Fibroblast of pulmonary artery (primary cell): ENCODE measurements at places on chromosomes 7 and 10.

DNA sequence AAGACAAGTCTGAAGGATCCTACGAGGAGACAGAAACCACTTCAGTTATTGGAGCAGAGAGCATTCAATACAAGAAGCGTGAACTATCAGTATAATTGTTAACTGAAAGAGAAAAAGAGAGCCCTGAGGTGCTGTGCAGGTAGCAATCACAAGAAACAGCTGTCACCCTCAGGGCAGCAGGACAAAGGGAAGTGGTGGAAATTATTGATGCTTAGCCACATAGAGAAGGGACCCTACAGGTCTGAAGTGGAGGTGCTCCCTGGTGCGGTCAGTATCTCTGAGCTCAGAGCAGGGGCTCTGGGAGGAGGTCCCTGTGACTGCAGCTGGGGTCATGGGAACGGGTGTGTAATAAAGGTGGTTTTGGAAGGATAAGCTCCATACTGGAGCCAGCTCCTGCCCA lies 97.8 kb upstream of the KLF6 start:
- no peak for DNase-seq

DNA sequence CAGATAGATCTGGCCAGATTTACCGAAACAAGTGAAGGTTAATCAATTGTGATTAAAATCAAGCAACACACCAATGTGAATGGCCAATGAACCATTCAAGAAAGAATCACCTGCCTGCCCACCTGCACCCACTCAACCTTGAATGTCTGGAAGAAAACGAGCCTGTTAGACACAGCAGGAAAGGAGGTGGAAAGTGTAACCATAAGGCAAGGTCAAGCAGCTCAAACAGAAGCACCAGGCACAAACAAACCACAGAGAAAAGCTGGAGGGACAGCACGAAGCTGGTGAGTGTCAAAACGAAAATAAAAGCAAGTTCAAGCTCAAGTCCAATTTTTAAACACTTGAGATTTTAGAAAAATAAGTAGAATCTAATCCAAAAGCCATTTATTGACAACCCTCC lies 64.9 kb downstream of the STEAP1B start:
- no peak for DNase-seq

DNA sequence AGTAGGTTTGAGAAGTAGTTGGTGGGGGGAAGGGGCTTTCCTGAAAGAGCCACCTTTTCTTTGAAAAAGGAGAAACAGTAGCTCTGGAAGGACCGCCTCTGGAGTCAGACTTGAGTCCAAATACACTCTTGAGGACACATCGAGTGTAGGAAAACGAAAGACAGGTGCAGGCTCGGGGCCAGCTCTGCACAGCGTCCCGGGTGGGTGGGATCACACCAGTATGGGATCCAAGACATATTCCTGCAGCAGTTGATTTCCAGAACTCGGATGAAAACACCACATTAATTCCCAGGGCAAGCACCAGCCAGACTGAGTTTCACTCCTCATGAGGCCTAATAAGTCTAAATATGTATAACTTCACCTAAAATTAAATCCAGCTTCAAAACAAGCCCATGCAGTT lies 61.4 kb downstream of the ASB13 start:
- DNase-seq, result no peak

DNA sequence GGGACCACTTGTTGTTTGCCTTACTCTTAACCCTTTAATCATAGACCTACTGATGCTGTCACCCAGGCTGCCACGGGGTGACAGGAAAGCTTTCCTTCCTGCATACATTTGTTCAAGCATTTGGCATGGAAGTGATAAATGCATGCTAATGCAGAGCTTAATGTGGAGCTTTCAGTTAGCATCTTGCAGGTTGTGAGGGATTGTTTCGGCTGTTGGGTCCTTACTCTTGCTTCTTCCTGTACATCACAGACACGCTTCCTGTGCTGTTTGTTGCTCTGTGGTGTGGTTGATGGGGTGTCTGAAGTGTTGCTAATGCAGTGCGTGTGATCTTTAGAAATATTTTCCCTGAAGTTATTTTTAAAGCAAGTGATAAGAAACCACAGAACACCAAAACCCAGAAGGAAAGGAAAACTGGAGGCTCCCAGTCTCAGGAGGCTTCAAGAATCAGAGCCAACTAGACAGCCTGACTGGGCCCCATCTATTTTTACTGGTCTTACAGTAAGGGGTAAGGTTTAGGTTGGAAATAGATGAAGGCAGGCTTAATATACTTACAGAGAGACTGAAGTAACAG lies 143.1 kb downstream of the CHN2 start:
- peak; percentile 51 for DNase-seq

DNA sequence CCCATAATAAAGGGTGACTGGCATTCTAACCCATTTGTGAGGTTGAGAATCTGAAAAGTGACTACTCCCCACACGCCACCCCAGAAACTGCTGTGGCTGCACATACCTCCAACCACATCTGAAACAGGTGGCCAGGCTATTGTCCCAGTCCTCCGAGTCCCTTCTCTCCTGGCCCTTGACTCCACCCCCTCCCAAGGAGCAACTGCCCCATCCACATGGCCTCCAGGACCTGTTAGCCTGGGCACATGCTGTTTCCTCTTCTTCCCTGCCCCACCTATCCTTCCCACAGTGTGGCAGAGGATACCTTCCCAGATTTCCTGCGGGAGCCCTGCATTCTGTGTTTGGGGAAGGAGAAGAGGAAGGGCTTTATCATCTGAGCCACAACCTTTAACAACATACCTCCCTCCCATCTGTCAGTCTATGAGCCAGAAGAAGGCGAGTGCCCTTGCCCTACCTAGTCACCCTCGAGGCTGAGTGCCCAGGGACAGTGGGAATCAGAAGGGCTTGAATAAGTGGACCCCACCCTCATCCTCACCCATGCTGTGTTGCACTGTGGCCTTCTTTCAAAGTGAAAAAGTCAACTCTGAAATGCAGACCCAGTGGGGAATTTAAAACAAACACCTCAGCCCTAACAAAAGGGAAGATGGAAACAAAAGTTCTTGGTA lies 11.9 kb downstream of the STEAP1B start:
- no peak for DNase-seq

DNA sequence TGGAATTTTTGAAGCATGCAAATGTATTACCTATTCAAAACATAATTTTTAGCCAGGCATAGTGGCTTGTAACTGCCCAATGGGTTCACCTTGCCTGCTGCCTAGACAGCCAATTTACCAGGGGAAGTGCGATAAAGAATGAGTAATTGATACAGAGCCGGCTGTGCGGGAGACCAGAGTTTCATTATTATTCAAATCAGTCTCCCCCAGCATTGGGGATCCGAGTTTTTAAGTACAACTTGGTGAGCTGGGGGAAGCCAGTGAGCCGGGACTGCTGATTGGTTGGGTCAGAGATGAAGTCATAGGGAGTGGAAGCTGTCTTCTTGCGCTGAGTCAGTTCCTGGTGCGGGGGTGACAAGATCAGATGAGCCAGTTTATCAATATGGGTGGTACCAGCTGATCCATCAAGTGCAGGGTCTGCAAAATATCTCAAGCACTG lies 29.1 kb upstream of the NRBF2 start:
- DNase-seq, result no peak

GRCh38 chr7:21028186-21028585 lies 241.5 kb upstream of the SP8 start:
- DNase-seq, result no peak
